ENCODE measurements at places on chromosomes 2 and 18. TPM values are rescaled to one million over a fixed set of nuclear protein-coding genes. Genes with fewer than 3 reads are reported as not detected.

Gene ENOSF1
- 90.1 TPM for total RNA-seq

GRCh38 chr2:237096911-237097310, 11.2 kb downstream of the COPS8 start:
- DNase-seq, result no peak
- H3K27ac ChIP-seq, result no peak overlapping the region
- H3K4me1 ChIP-seq, result peaks cover 2% of the 10 kb centered on the region
- no peaks in the 10 kb centered on the region for H3K27me3 ChIP-seq
- H3K36me3 ChIP-seq, result peaks cover 8% of the 10 kb centered on the region
- H3K4me3 ChIP-seq, result no peak overlapping the region

GRCh38 chr18:76368976-76369375, 126.1 kb downstream of the ZNF516 start:
- no peak for DNase-seq
- no peaks in the 10 kb centered on the region for H3K4me1 ChIP-seq
- H3K27ac ChIP-seq, result no peak overlapping the region

Gene RDH14
- 31.8 TPM for total RNA-seq

DNA sequence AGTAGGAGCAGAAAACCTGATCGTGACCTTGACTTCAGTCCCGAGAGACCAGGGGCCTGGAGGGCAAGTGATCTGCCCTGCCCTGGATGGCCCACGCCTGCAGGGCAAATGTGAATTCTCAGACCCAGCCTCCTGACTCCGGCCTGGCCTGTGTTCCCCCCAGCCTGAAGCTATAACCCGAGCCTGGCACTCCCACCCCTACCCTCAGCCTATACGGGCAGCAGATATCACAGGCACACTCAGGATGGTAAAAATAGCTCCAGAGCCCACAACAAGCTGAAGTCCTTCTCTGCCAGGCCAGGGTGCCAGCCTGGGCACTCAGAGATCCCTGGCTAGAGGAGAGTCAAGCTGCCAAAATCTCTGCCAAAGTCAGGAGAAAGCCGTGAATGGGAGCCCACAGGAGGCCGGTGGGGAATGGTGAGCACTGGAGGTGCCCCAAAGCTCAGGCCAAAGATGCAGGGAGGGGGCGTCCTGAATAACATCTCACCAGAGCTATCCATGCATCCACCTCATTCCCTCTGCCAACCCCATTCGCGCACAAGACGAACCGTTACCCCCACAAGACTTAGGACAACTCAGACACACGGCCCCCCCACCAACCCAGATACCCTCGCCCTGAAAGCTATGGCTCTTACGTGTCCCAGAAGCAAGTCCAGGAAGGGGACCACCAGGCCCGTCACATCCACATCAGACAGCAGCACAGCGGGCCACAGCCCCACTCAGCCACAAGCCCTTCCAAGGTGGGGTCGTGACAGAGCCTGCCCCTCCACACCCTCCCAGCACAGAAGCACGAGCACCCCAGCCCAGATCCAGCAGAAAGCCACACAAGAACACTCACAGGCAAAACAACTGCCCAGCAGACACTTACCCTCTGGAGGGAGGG, 144.9 kb downstream of the TNS1 start:
- H3K27ac ChIP-seq, result no peak overlapping the region
- DNase-seq, result no peak
- H3K4me1 ChIP-seq, result no peaks in the 10 kb centered on the region
- H3K36me3 ChIP-seq, result no peaks in the 10 kb centered on the region
- H3K4me3 ChIP-seq, result peak overlapping the region; percentile 18

DNA sequence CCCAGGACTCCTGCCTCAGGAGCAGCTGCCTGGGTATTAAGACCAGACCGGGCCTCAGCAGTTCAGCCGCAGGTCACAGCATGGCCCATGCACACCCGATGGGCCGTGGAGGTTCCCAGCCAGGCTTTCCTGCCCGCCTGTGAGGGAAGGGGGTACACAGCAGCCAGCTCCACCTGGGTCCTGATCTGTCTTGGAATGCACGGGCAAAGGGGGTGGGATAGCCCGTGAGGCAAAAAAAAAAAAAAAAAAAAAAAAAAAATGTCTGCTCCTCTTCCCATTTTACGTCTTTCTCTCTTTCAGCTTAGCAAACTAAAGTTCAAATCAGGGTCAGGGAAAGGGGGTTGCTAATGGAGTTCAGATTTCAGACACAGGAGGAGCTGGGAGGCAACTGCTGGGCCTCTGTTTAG, 385.2 kb downstream of the TNS1 start:
- no peak overlapping the region for H3K27ac ChIP-seq
- no peaks in the 10 kb centered on the region for H3K4me1 ChIP-seq
- H3K36me3 ChIP-seq, result no peaks in the 10 kb centered on the region
- no peaks in the 10 kb centered on the region for H3K27me3 ChIP-seq
- DNase-seq, result no peak

- no peaks in the 10 kb centered on the region for H3K4me1 ChIP-seq
- no peak overlapping the region for H3K4me3 ChIP-seq
- no peaks in the 10 kb centered on the region for H3K27me3 ChIP-seq
- no peak for DNase-seq
Measured at GRCh38 chr2:72573232-72573631, 252.6 kb downstream of the EXOC6B start.

Gene OTOS
- total RNA-seq, result not detected

GRCh38 chr2:84454581-84454980, 4.5 kb downstream of the SUCLG1 start:
- no peak overlapping the region for H3K27ac ChIP-seq
- H3K36me3 ChIP-seq, result no peaks in the 10 kb centered on the region
- H3K4me3 ChIP-seq, result no peak overlapping the region
- H3K4me1 ChIP-seq, result no peaks in the 10 kb centered on the region
- no peaks in the 10 kb centered on the region for H3K27me3 ChIP-seq

DNA sequence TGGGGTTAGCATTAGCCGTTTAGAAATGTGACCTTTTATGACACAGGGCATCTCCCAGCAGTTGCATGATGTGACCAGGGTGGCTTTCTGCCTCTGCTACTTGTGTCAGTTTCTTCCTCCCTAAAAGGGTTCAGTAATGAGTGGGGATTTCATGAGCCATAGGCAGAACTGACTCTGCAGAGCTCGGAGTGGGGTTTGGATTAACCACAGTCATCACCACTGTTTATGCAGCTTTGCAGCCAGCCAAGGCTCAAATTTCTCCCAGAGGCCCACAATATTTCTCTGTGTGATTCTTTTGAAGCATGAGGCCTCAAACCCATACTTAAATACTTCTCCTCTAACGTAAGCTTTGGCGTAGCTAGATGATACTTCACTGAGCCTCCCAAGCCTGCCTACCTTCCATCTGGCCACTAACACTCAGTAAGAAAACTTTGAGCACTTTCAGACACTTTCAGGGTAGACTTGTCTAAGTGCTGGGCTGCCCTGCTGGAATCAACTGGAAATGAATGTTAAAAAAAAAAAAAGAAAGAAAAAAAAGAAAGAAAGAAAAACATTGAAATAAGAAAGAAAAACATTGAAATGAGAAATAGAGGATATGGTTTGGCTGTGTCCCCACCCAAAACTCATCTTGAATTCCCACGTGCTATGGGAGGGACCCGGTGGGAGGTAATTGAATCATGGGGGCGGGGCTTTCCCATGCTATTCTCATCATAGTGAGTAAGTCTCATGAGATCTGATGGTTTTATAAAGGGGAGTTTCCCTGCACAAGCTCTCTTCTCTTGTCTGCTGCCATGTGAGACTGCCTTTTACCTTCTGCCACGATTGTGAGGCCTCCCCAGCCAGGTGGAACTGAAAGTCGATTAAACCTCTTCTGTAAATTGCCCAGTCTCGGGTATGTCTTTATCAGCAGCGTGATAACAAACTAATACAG, 11.5 kb upstream of the LAPTM4A start:
- peak overlapping the region; percentile 83 for H3K27ac ChIP-seq
- no peaks in the 10 kb centered on the region for H3K4me1 ChIP-seq
- H3K4me3 ChIP-seq, result no peak overlapping the region
- no peak for DNase-seq
- no peaks in the 10 kb centered on the region for H3K36me3 ChIP-seq

DNA sequence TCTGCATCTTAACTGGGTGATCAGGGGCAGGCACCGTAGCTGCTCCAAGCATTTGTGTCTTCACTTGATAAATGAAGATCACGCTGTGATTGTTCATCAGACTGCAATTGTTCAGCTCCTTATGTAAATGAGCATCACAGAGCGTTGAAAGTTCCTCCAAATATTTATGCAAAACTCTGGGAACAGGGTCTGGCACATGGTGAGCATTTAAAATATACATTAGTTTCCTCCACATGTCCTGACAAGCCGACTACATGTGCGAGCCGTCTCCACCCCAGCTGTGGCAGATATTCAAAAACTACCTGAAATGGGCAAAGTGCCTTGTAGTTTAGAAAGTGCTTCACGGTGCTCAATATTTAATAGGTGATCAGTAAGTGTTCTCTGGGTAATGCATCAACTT, 175.1 kb upstream of the ID2 start:
- H3K36me3 ChIP-seq, result no peaks in the 10 kb centered on the region
- no peaks in the 10 kb centered on the region for H3K4me1 ChIP-seq

DNA sequence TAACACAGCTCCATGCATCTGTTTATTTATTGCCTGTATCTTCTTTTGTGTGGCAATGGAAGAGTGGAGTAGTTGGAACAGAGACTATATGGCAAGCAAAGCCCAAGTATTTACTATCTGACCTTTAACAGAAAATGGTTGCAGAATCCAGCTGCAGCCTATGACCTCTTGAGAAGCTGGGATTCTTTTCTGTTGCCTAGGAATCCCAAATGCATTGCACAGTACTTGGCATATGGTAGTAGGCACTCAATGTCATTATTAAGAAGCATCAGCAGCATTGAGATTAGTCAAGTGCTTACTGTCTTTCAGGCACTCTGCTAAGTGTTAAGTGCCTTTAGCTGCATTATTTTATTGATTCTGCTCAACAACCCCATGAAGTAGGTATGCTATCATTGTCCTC, 331.6 kb downstream of the CCDC85A start:
- H3K36me3 ChIP-seq, result no peaks in the 10 kb centered on the region
- no peak overlapping the region for H3K27ac ChIP-seq
- H3K27me3 ChIP-seq, result no peaks in the 10 kb centered on the region
- H3K4me3 ChIP-seq, result no peak overlapping the region
- no peaks in the 10 kb centered on the region for H3K4me1 ChIP-seq

DNA sequence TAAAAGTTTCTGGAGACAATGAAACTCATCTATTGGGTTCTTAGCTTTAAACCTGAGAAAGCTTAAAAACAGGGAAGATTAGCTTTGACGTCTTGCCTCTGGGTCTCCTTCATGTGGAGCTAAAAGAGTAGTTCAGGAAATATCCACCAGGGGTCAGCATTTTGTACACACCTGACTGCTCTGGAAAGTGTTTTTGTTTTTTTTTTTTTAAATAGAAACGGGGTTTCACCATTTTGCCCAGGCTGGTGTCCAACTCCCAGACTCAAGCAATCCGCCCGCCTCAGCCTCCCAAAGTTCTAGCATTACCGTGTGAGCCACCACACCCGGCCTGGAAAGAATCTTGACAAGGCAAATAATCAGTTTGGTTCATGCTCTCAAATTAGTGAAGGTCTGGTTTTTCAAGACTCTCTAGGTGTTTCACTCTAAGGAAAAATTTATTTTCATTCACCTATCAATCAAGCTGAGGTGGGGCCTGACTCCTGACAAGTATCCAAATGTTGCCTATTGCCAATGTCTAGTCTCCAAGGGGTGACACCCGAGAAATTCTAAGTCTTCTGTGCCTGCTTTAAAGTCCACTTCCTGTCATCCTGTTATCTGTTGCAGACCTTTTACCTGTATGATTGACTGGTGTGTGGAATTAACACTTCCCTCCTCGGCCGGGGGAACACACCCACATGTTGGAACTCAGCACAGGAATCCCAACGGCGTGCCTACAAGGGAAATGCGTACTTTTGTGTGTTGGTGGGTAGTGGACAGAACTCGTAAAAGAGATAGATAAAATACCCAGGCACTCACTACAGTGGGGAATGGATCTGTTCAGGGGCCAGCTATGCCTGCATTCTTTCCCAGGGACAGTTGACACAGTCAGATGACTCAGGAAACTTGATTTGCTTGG, 11.3 kb downstream of the IL1RN start:
- no peaks in the 10 kb centered on the region for H3K4me1 ChIP-seq
- no peak for DNase-seq
- H3K27ac ChIP-seq, result no peak overlapping the region
- no peak overlapping the region for H3K4me3 ChIP-seq
- H3K36me3 ChIP-seq, result no peaks in the 10 kb centered on the region

Gene TMEM247
- not detected for total RNA-seq

DNA sequence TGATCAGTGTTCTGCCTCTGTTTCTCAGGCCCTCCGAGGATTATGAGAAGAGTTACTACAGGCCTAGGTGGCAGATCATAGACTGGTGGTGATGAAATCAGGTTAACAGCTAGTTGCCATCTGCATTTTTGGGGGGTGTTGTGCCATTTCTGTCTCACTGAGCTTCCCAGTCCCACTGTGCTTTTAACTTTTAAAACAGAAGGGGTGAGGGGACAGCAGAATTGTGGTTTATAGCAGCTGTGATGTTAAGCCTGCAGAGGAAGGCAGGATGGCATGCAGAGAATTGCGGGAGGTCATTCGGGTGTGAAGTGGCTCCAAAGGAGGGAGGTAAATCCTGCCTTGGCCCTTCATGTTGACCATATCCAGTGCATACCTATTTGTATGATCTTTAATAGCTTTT, 5.0 kb downstream of the CAB39 start:
- no peak overlapping the region for H3K27ac ChIP-seq
- no peaks in the 10 kb centered on the region for H3K4me1 ChIP-seq
- no peaks in the 10 kb centered on the region for H3K36me3 ChIP-seq
- no peak overlapping the region for H3K4me3 ChIP-seq
- H3K27me3 ChIP-seq, result no peaks in the 10 kb centered on the region

- H3K4me3 ChIP-seq, result no peak overlapping the region
- no peaks in the 10 kb centered on the region for H3K36me3 ChIP-seq
- no peak overlapping the region for H3K27ac ChIP-seq
- peaks cover 3% of the 10 kb centered on the region for H3K4me1 ChIP-seq
- H3K27me3 ChIP-seq, result no peaks in the 10 kb centered on the region
- DNase-seq, result no peak
Measured at GRCh38 chr2:72198532-72199241, 51.0 kb upstream of the CYP26B1 start.

DNA sequence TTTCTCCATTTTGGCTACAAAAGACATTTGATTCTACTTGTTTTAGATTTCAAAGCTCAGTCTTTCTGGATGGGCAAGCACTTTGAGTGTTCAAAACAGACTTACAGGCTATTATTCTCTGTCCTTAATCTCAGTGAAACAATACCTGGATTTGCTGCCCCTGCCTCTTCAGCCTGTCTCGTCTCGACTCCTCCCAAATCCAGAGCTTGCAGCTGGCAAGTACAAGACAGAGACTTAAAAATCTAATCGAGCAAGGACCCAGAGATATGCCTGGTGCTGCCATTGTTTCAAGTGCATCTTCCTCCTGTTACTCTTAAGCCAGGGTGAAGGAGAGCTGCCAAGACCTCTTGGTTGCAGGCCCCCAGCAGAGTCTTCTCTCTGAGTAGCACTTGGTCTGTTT, 59.2 kb downstream of the LRRC30 start:
- no peaks in the 10 kb centered on the region for H3K4me1 ChIP-seq
- no peaks in the 10 kb centered on the region for H3K36me3 ChIP-seq
- H3K27me3 ChIP-seq, result no peaks in the 10 kb centered on the region
- H3K27ac ChIP-seq, result no peak overlapping the region

Gene TM4SF20
- not detected for total RNA-seq

Gene GAL3ST2
- 2.6 TPM for total RNA-seq
